Kidney (tissue), 22 donors: ENCODE measurements at places on chromosomes 7 and 10.
A peak's percentile ranks its signal among the peaks of the same experiment; 100 is the strongest.

GRCh38 chr10:62259456-62259855 lies 9.2 kb downstream of the RTKN2 start:
- DNase-seq: no peak

- DNase-seq: no peak
Measured at GRCh38 chr10:43141421-43141820, 3.2 kb downstream of the CSGALNACT2 start.

DNA sequence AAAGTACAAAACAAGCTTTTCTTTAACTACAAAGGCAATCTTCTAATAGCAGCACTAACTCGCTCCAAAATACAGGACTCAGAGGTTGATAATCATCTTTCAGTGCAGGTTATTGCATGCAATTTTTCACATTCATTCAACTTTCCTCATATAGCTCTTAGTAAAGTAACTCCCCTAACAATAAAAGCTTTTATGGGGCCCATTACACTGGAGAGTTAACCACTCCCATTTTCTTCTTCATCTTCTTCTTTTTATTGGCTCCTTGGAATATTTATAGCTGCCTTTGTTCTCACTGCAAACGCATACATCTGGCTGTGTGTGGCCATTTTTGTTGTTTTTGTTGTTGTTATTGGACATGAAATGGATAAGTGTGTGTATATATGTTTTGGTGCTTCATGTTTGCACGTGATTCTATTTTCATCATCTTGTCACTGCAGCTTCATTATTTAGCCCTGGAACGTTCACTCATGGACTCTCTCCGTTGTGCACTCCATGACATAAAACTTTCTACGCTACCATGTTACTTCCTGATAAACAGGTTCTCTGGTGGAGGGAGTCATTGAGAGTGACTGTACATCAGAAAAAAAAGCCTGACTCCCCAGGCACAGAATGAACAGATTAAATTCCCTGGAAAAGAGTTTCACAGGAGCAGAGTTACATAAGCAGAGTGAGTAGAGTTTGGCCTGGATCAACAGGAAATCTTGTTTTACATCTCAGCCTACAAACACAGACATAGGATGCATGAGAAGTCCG lies 236.4 kb upstream of the SP4 start:
- no peak for DNase-seq

- DNase-seq: no peak
Measured at GRCh38 chr10:52030051-52030790, 283.9 kb upstream of the DKK1 start.

DNA sequence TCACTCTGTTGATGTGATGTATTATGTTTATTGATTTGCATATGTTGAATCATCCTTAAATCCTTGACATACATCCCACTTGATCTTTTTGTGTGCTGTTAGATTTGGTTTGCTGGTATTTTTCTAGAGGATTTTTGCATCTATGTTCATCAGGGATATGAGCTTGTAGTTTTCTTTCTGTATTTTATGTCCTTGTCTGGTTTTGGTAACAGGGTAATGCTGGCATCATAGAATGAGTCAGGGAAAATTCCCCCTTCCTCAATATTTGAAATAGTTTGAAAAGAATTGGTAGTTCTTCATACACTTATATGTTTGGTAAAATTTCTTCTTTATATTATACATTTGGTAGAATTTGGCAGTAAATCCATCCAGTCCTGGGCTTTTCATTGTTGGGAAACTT lies 89.4 kb upstream of the SLC13A1 start:
- no peak for DNase-seq

GRCh38 chr10:116770281-116770680 lies 27.9 kb upstream of the HSPA12A start:
- DNase-seq: no peak

GRCh38 chr10:18450298-18450697 lies 201.1 kb downstream of the NSUN6 start:
- DNase-seq: no peak

- no peak for DNase-seq
Measured at GRCh38 chr7:137828456-137828855, 18.3 kb downstream of the DGKI start.

DNA sequence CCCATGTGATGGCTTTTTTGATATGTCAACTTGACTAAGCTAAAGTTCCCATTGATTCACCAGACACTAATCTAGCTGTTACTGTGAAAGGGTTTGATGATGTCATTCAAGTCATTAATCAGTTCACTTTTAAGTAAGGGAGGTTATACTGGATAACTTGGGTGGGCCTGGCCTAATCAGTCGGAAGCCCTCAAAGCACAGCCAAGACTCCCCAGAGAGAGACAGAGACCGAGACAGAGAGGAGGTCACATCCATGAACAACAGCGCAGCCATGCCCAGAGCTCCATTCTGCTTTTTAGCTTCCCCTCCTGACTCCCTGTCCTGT lies 103.4 kb downstream of the TRIL start:
- DNase-seq: no peak

DNA sequence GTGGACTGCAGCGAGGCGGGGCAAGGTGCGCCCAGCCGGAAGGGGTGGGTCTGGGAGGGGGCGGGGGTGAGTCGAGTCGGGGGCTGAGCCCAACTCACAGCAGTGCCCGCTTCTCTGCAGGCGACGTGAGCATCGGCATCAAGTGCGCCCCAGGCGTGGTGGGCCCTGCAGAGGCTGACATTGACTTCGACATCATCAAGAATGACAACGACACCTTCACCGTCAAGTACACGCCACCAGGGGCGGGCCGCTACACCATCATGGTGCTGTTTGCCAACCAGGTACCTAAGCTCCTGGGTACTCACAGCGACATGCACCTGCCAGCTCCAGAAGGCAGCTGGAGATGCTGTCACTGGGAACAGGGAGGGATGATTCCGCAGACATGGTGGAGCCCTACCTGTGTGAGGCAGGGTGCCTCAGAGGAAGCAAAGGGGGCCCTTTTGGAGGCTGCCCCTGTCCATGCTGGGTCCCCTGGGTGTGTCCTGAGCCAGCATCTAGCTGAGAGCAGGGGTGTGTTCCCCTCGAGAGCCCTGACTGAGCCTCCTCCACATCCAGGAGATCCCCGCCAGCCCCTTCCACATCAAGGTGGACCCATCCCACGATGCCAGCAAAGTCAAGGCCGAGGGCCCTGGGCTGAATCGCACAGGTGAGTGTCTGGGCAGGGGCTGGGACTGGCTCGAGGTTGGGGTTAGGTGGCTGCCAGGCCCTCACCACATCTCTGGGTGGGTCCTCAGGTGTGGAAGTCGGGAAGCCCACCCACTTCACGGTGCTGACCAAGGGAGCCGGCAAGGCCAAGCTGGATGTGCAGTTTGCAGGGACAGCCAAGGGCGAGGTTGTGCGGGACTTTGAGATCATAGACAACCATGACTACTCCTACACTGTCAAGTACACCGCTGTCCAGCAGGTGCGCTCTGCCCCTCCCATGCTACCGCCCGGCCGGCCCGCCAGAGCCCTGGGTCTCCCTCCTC lies 12.8 kb downstream of the FLNC start:
- peak; percentile 66 for DNase-seq

- DNase-seq: no peak
Measured at GRCh38 chr10:1187151-1187854, 131.1 kb downstream of the WDR37 start.

DNA sequence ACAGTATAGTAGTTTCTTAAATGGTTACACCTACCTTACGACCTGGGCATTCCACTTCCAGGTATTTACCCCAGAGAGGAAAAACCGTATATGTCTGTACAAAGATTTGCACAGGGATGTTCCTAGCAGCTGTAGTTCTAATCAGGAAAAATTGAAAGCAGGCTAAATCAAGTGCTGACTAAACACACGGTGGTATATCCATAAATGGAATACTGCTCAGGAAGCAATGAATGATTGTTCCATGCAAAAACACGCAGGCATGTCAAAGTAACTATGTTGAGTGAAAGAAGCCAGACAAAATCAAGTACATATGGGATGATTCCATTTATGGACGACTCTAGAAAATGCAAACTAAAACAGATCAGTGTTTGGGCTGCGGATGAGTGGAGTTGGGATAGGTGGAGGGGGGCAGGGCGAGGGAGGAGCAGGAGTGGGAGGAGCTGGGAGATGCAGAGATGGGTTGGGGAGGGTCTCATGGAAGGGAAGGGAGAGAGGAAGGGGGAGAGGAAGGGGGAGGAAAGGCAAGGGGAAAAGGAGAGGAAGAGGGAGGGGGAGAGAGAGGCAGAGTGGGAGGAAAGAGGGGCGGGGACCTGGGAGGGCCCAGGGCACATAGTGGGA lies 484 bp upstream of the MSRB2 start:
- no peak for DNase-seq

DNA sequence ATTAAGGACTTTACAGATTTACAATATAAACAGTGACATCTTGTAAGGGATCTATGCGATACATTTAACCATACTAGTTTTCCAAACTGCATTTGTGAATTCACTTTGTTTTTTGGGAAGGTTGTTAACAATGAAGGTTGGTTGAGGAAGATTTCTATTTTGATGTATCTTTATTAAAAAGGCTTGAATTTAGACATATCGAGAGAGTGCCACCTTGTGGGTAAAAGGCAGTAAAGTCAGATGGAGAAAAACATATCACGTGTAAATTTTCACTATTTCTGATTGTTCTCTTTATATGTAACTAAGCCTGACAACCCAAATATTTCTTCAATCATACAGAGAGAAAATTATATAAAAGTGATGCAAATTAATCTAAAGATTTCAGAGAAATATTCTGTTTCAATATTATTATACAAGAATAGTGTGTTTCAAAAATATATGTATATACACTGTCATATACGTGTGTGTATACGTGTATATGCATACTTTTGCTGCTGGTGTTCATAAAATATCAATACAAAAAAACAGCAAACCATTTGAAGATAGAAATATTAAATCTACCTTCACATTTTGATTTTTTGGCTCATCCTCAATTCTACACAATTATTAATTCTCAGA lies 988.6 kb downstream of the SORCS1 start:
- DNase-seq: no peak

- no peak for DNase-seq
Measured at GRCh38 chr10:99619851-99620710, at the start of gene SLC25A28. TSS of gene SLC25A28 (minus strand) at chr10:99620439. CDS start at chr10:99620335, 104 bp downstream.

DNA sequence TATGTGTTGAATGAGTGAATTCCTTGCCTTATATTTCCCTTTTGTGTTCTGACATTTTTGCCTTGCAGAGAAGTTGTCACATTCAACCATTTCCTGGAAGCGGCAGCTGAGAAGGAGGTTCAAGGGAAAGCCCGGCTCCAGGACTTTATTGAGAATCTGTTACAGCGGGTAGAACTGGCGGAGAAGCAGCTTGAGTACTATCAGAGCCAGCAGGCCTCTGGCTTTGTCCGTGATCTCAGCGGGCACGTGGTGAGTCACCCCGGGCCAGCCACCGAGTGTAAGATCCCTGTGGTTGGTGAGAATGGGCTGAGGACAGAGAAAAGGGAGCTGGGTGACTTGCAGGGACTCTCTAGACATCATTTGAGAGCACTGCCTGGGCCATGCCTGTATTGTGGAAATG lies 14.2 kb downstream of the ZNF365 start:
- no peak for DNase-seq

DNA sequence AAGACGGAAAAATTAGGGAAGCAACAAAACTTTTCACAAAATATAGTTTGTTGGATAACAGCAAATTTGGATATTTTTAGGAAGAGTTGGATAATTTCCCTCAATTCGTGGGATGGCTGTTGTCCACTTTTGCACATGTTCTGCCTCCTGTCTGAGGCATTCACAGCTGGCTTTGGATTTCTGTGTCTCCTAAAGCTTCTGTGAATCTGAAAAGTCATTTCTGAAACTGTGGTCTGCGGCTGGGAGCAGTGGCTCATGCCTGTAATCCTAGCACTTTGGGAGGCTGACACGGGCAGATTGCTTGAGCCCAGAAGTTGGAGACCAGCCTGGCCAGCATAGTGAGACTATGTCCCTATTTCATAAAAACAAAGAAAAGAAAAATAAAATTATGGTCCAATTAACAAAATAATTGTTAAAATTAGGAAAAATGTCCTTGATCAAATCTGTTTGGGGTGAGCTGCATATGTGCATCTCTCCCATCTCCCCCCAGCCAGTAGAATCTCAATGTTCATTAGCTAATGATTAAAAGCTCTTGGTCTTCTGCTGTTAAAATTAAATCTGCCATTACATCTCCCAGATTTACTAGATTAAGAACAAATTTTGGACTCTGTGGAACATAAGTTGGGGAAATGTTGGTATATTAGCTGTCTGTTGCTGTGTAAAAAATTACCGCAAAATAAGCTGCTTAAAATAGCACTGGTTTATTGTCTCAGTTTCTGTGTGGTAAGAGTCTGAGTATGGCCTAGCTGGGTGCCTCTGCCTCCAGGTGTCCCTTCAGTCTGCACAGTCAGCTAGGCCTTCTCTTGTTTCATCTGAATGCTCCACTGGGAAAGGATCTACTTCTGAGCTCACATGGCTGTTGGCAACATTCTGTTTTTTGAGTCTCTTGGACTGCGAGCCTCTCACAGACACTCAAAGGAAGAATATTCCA lies 332.0 kb upstream of the FZD1 start:
- DNase-seq: no peak

GRCh38 chr10:88395677-88396076 lies 187.4 kb downstream of the RNLS start:
- no peak for DNase-seq

DNA sequence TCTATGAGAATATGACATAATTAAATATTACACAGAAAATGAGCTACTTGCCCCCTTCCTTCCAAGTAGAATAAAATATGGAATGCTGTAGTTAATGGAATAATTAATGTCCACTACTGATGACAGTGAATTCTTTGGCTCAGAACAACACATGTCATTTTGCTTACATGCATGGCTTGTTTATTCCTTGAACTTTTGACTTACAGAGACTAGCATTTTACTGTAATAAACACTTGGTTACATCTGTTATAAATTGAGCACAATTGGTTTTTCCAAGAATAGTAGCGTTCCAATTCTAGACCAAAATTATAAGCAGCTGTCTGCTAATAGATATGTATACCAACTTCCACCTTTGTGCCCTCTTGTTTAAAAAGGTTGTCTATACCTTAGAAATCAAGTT lies 286.7 kb downstream of the OTUD1 start:
- DNase-seq: no peak

GRCh38 chr10:30436191-30436611 lies 2.2 kb downstream of the MAP3K8 start:
- DNase-seq: peak; percentile 79

- no peak for DNase-seq
Measured at GRCh38 chr7:84258628-84259027, 64.0 kb upstream of the SEMA3A start.

DNA sequence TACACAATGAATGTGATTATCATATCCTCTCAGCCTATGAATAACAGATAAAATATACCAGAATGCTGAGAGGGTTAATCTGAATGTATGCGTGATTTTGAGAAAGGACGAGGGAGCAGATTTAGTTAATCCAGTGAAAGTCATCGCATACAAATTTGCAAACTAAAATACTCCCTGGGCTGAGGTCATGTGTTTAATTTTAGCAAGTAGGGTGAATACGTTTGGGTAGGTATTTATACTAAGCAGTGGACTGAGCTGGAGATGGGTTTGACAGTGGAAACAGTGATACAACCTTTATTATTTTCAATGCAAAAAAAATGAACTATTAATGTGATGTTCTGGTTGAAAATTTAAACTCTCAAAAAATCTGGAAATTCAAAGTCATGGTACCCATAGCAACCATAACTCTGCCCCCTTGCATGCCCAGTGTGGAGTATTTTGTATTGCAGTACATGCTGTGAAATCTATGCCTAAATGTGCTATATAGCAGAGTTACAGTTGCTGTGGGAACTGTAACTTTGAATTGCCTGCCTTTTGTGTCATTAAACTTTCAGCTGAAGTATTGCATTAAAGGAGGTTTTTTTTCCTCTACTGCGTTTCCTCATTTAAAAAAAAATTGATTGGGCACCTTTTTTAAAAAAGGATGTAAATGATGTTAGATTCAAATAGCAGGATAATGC lies 9.5 kb upstream of the ARID5B start:
- DNase-seq: no peak
